GM23338 (cell line): ENCODE measurements at places on chromosomes 13 and 19. TPM values are rescaled to one million over a fixed set of nuclear protein-coding genes. Genes with fewer than 3 reads are reported as not detected.

DNA sequence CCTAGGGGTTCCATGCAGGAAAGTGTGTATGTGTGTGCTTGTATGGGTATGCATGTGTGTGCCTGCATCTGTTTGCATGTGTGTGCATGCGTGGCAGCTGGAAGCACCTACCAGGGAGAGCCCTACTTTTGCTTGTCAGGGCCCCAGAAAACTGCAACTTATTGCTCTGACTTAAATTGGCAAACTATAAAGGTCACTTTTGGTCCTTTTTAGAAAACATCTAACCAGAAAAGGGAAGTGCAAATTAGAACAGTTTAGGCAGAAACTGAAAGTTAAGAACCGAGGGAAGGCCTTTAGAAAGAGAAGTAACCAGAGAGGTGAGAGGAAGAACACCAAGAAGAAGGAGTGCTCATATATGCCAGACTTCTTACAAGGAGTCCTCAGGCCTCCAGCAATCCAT is 32.5 kb downstream of the DLEU7 start:
- no peak for DNase-seq

GRCh38 chr19:2591537-2592291 is 110.8 kb downstream of the GNG7 start:
- DNase-seq, result no peak

- no peak for DNase-seq
These were observed 1.0 kb upstream of the CREB3L3 start for GRCh38 chr19:4152241-4152998.

DNA sequence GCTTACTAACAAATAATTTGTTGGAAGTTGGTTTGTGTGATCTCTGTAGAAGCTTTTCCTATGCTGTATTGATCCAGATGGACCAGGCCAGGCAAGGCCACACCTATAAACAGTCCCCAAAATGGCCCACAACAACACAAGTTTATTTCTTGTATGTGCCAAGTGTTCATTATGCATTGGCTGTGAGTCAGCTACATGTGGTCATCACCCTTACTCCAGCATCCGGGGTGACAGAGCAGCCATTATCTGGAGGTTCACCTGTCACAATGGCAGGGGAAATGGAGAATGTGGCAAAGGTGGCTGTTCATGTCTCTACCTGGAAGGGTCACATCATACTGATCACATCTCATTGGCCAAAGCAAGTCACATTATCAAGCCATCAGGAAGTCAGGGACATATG is 164.3 kb downstream of the DCT start:
- no peak for DNase-seq

DNA sequence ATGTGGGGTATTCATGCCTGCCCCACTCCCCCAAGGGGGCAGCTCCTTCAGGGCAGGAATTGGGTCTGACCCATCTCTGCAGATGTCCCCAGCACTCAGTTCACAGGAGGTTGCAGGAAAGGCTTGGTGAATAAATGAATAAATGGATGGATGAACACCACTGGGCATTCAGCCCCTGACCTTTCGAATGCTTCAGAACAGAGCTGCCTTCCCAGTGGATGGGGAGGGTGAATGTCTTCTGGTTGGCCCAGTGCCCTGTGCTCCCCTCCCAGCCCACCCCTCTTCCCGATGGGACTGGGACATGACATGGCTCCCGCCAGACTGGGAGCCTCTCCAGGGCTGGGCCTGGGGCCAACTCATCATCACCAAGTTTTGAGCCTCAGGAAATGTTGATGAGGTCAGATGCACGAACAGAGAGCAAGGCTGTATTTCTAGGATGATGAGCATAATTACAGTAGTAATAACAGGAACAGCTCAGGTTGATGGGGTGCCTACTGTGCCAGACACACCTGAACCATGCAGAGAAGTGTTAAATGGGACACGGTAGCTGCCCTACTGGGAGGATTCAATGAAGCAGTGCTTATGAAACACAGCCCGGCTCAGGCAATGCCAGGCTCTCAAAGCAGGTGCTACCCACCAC is 25.7 kb downstream of the VRK3 start:
- DNase-seq, result no peak

GRCh38 chr13:47025791-47026447 is 129.1 kb upstream of the HTR2A start:
- no peak for DNase-seq

DNA sequence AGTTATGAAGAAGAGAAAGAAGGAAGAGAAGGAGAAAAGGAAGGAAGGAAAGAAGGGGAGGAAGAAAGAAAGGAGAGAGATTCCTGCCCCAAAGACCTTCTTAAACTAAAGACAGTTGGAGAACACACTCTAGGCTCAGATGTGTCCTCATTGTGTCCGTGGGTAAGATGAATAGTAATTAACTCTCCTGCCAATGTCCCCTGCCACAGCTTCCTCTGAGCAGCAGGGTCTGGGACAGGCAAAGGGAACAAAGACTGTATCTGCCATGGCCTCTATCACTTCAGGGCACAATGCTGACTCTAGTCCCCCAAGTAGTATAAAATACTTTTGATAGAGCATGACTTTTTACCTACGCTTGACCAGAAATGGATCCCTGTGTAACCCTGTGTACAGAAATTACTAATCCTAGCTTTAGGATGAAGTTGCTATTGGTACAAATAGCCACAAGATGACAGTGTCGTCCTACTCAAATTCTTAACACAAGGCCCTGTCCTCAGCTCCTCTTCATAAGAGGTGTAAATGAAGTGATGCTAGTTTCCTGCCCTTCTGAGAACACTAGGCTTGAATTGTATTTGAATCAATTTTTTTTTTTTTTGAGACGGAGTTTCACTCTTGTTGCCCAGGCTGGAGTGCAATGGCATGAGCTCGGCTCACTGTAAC is 186.2 kb upstream of the GPR12 start:
- DNase-seq, result peak; percentile 74

DNA sequence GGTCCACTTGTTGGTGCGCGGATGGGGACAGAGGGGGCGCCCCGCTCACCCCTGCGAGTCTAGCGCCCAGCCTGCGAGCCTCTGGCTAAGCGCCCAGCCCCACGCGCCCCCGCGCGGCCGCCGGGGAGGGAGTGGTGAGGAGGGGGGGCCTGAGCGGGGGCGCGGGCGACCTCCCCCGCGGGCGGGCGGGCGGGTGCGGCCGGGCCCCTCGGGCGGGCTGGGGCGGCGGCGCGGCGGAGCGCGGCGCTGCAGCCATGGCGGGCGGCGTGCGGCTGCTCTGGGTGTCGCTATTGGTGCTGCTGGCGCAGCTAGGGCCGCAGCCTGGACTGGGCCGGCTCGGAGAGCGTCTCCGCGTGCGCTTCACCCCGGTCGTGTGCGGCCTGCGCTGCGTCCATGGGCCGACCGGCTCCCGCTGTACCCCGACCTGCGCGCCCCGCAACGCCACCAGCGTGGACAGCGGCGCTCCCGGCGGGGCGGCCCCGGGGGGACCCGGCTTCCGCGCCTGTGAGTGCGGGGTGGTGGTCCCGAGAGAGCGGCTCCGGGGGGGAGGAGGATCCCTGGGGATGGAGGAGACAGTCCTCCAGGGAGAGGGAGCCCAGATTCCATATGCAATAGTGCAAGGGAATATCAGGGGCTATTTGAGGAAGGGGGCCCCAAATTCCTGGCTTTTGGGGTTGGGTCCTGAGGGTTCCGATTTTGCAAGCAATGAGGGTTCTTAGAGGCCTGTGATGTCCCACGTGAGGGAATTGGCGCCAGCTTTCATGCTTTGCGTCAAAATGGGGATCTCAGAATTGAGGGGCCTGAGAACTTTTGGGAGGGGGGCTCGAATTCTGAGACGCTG is at the start of gene LTBP4:
TSS of gene LTBP4 (plus strand) at position 236 of the 841 bp plus-strand sequence. CDS start at position 255, 19 bp downstream.
- DNase-seq, result peak; percentile 60

Gene PNMA8B
- 1.6 and 1.7 TPM in 2 replicates for total RNA-seq

Gene IFNL3
- total RNA-seq, result not detected in 2 replicates

Gene ZNF677
- 57.2 and 60.5 TPM in 2 replicates for total RNA-seq
